ENCODE measurements at places on chromosomes 6 and 20.

- DNase-seq, result no peak
These were observed 35.9 kb downstream of the COL12A1 start for GRCh38 chr6:75169689-75170586.

- no peak for DNase-seq
These were observed 19.7 kb upstream of the UTRN start for GRCh38 chr6:144265390-144265789.

GRCh38 chr6:13474360-13474759 lies 13.0 kb downstream of the GFOD1 start:
- no peak for DNase-seq

DNA sequence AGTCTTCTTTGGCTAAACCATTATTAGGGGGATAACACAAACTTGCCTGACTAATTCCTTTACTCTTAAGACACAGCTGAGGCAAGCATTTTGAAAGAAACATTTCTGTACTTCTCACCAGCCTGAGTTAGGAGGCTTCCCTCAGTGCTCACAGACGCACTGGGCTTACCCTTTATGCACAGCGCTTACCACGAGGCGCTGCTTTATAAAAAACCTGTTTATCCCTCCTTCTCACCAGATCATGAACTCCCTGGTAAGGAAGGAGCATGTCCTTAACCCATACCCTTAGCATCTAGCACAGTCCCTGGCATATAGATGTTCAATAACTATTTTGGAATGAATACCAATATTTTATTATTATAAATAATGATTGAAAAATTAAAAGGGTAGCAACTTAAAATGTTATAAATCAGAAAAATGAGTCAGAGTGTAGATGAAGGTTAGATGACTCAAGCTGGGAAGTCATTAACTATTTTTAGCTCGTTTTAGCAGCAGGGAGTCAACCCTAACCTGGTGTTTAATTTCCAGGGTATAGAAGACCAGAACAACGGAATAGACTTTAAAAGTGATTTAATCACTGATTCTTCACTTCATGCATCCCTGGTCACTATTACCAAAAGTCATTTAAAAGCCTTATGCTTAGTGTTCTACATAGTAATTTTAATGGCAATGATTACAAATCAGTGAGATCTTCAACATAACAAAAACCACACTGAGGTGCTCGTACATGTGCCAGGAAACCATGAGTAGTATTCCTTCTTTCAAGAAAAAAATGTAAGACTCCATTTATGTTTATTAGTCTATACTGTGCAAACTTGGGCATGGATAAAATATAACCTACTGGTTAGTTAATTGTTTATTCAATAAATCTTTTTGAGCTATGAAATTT lies 4.1 kb upstream of the TPD52L1 start:
- no peak for DNase-seq

GRCh38 chr6:6614096-6614982 lies 25.8 kb downstream of the LY86 start:
- no peak for DNase-seq

- no peak for DNase-seq
These were observed 563 bp downstream of the MGME1 start for GRCh38 chr20:17969278-17969883.

DNA sequence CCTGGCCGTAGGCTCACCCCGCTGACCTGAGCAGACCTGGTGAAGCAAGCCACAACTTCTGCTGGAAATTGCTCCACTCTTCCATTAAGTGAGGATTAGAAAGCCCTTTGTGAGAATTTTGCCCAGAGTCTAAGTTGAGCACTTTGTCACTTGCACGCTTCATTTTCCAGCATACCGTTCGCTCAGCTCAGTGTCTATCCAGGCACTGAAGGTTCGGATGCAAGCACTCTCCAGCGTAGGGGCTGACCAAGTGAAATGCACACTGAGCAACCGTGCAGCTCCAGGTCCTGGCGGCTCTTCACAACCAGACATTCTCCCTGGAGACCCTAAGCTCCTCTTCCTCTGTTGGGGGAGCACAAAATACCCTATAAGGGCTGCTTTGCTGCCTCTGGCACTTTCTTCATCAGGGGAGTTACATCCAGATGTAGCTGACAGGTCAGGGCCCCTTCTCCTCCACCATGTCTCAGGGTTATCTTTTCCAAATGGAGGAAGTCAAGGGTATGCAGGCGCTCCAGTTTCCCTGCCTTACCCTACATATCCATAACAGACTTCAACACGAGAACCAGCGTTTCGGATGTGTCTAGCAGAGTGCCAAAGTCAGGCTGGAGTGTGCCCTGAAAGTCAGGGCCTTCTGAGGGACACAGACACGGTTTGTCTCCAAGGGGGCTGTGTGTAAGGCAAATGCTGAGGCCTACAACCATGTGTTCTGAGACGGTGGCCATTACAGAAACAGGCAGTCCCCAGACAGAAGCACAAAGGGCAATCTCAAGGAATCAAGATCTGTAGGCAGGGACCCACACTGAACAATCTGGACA lies 146.7 kb upstream of the AFDN start:
- DNase-seq, result no peak

DNA sequence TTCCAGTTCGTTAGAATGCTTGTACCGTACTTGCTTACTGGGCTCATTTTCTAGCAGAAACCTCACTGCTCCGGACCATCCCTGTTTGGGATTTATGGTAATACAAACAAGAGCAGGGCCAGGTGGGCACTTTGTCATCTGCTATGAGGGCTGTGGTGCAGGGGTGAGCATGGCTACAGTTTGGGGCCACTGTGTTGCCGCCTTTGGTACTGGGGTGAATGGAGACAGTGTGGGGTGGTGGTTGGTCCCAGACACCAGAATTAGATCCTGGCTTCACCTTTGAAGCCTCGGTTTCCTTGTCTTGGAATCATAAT lies 95.0 kb downstream of the TOX2 start:
- DNase-seq, result no peak

DNA sequence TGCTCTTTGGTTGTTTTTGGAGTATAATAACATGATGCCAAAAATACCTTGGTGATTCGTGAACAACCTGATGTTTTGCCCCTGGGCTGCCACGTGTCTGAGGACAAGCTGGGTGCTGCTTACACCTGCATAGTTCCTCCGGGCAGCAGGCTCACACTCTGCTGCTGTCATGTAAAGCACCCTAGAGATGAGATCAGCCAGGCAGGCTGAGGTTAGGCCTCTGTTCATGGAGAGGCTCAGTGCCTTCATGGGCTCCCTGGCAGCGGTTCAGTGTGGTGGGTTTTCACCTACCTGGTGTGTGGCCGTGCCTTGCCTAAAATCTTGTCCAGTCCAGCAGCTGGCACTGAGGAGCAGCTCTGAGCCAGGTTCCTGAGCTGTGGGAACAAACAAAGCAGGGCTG lies 60.1 kb upstream of the TAGAP start:
- no peak for DNase-seq

DNA sequence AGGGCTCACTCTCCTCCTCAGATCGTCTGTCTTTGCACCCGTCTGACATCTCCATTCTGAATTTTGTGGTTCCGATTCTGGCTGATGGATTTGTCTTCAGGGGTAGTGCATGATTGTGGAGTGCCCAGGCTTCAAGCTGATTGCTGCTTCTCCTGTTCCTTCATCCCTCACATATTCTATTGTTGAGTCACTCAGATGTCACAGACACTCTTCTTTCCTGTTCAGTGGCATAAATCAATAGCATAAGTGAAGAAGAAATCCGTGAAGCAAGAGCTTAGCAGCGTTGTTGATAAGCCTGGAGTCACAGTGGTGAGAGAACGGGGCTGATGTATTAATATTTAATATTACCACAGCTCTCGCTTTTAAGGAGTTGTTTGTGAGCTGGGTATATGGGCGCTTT lies 152.5 kb downstream of the MTHFD1L start:
- no peak for DNase-seq

GRCh38 chr6:159693894-159694545 lies 979 bp upstream of the SOD2 start:
- DNase-seq, result no peak

- DNase-seq, result no peak
These were observed 76.6 kb upstream of the PROKR2 start for GRCh38 chr20:5393218-5393870.

DNA sequence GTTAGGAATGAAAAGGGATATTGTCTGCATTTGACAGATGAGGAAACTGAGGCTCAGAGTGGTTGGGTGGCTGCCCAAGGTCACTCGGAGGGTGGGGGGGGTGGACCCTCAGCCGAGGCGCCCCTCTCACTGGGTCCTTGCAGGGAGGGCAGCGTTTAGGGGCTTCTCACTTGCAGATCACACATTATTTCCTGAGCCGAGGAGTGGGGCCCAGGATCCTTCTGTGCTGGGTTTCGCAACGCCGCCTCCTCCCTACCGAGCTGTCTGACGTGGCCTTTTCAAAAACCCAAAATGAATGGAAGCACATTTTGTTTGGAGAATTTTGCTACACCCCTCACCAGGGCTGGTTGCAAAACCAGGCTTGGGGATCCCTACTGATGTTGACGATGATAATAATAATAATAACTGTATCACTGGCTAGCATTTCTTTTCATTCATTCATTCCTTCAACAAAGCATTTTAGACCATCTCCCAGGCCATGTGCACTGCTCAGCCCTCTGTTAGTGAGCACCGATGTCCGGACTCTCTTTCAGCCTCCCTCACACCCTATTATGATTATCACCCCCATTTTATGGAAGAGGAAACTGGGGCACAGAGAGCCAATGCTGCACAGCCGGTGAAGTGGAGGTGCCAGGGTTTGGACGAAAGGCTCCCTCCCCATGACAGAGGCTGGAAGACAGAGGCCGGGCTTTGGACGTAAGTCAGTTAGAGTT lies 5.2 kb downstream of the DLGAP4 start:
- no peak for DNase-seq

GRCh38 chr20:37309936-37310590 lies 20.6 kb downstream of the MANBAL start:
- no peak for DNase-seq

DNA sequence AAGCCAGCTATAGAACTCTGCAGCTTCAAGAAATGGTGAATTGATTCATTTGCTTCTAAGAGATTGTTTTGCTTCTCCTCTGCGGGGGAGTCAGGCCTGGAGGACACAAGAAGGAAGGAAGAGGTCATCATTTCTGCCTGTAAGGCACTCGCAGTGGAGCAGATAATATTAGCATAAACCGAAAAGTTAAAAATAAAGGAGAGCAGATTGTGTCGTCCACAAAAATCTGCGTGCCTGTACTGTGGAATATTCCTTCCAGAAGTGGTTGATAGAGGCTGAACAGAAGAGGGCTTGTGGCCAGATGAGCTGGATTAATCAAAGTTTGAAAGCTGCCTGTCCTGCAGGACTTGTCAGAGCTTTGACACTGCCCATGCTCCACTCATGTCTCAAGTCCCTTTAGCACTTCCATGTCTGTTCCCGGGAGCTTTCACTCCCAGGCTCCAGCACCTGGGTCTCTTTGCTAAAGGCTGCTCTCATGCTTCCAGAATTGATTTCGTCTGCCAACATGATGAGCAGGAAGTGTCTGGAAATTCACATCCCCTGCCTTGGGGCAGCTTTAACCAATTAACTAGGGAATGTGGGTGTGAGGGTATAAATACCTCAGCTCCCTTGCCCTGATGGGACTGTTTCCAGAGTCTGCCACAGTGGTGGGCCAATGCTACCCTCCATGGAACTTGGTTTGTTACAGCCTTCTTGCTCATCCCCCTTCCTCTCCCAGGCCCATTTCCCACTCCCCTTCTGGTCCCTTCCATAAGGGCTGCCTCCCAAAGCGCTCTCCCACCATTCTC lies 65.1 kb upstream of the STX16 start:
- DNase-seq, result no peak

DNA sequence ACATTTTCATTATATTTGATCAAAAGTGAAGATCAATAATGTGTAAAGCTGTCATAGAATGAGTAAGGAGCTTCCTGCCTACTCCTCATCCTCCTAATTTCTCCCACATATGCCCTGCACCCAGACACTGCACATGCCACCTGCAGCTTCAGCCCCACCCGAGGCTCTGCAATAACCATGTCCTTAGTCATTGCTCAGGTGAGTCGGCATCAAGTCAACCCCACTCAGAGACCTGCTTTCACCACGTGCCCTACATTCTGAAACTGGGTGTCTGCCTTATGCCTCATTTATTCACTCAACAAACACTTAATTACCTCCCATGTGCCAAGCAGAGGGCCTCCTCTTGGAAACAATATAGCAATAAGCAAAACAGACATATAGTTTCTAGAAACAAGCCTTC lies 15.4 kb upstream of the TNFAIP3 start:
- DNase-seq, result no peak

GRCh38 chr20:22373164-22373895 lies 211.0 kb downstream of the FOXA2 start:
- no peak for DNase-seq

- DNase-seq, result no peak
These were observed 5.3 kb upstream of the AKAP7 start for GRCh38 chr6:131129689-131130553.

DNA sequence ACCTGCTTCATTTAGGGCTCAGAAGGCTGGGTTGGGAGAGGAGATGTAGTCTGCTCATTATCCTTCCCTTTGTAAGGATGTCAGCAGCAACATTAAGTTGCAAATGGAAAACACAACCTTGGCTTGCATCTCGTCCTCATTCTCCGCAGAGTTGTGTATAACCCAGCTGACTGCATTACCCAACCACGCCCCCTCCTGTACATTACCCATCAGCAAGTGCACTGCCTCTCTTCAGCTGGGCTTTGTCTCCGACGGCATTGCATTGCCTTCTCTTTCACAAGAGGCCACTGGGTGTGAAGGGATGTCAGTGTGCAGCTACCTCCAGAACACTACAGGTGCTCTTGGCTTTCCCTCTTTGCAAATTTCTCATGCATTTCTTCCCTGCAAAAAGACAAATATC lies 128.7 kb upstream of the TSHZ2 start:
- no peak for DNase-seq

- no peak for DNase-seq
These were observed 33.1 kb downstream of the SCAF8 start for GRCh38 chr6:154766288-154766687.

DNA sequence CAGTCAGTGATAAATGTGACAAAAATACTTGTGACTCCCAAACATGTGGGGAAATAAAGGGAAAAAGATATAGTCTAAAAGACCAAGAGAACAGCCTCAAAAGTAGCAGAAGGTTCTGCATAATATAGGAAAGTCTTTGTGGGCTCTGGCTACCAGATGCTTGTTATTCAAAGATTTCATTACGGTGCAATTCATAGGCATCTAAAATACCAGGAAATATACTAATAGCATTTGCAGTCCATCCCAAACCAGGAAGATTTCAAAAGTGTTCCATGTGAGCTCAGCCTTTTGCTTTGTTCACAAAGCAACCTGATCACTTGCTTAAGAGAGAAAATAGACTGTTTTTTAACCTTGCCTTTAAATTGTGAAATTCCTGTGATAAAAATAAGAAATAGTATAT lies 506.7 kb upstream of the MARCKS start:
- DNase-seq, result no peak

DNA sequence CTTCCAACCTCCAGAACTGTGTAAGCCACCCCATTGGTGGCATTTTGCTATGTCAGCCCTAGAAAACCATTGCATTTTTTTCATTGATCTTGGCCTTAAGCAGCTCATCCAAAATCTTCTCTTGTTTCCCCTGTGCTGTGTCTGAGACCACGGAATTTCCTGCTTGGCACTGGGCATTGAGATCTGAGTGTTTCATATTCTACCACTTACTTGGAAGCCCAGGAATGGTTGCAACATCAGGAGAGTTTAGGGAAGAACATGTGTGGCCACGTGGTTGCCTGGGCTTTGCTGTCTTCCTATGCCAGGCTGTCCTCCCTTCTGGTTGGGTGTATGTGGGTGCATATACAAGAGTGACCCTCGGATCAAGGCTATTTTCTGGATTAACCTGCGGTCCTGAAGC lies 139.3 kb upstream of the PMEPA1 start:
- no peak for DNase-seq

All from GM12892 (cell line).